ENCODE measurements at places on chromosomes 7 and 10.

DNA sequence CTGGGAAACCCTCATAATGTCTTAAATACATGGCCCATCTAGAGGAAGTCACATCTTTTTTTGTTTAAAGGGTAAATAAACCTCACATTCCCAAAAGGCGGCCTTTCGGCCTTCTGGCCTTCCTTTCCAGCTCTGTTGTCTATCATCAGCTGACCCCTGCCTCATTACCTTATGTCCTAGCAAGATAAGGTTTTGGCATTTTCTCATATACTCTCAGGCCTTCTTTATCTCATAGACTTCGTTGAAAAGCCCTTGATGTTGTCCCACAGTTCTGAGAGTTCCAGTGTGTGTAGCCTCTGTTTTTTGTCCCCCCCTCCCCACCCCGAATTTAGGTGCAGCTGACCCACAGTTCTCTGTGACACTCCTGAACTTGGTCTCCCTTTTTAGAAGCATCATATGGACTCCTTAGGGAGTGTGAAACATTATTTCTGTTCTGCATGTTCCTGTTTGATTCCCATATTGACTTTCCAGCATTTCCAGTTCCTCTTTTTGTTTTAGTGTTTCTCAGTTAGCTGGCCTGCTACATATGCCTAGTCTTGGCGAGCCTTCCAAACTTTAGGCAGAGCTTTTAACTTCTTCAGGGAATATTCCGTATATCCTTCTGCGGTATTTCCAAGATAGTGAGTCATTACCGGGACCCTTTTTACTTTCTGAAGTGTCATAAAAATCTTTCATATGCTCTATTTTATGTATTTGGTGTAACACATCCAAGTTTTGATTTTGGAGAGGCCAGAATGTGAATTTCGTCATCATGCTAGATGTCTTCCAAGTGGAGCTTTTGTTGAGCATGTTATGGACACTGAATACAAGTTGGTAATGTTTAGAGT is 138.5 kb downstream of the LRRC4 start:
- no peak for DNase-seq

GRCh38 chr7:145633513-145633912 is 483.1 kb upstream of the CNTNAP2 start:
- no peak for DNase-seq

GRCh38 chr7:101121991-101122932 is 4.6 kb upstream of the SERPINE1 start:
- no peak for DNase-seq

GRCh38 chr10:129766611-129767550 is 197.2 kb downstream of the EBF3 start:
- DNase-seq, result no peak

GRCh38 chr10:19169684-19170083 is 121.1 kb downstream of the MALRD1 start:
- DNase-seq, result no peak

- DNase-seq, result no peak
Observed at GRCh38 chr7:142313528-142313927, 55.7 kb upstream of the PRSS58 start.

- DNase-seq, result no peak
Observed at GRCh38 chr7:1597066-1597760, 27.4 kb upstream of the PSMG3 start.

- no peak for DNase-seq
Observed at GRCh38 chr7:358352-358751, 68.4 kb downstream of the FOXL3 start.

GRCh38 chr7:97731736-97732564 is at the start of gene TAC1:
TAC1 (plus strand) TSS chr7:97732086; CDS start chr7:97732613, 527 bp downstream.
- no peak for DNase-seq

- no peak for DNase-seq
Observed at GRCh38 chr10:34024282-34024681, 689.8 kb upstream of the NRP1 start.

- no peak for DNase-seq
Observed at GRCh38 chr7:49245062-49245461, 320.7 kb downstream of the CDC14C start.

GRCh38 chr10:116241642-116242410 is 31.2 kb downstream of the GFRA1 start:
- DNase-seq, result no peak

DNA sequence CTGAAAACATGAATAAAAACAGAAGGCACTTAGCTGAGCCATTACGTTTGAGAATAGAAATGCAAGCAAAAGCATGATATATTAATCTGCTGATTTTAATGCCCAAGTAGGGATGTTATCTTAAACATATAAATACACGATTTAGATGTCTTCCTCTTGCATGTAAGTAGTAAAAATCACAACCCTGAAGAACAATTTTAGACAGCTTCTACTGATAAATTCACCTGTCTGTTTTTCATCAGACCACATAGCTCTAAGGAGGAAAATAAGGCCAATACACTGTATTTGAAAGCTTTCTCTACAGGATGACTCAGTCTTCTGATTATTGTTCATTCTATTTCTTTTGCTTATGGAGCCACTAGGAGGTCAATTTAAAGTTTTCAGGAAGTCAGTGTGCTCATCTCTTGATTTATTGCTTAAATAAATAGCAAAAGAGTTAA is 210.9 kb upstream of the CHRM2 start:
- DNase-seq, result no peak

DNA sequence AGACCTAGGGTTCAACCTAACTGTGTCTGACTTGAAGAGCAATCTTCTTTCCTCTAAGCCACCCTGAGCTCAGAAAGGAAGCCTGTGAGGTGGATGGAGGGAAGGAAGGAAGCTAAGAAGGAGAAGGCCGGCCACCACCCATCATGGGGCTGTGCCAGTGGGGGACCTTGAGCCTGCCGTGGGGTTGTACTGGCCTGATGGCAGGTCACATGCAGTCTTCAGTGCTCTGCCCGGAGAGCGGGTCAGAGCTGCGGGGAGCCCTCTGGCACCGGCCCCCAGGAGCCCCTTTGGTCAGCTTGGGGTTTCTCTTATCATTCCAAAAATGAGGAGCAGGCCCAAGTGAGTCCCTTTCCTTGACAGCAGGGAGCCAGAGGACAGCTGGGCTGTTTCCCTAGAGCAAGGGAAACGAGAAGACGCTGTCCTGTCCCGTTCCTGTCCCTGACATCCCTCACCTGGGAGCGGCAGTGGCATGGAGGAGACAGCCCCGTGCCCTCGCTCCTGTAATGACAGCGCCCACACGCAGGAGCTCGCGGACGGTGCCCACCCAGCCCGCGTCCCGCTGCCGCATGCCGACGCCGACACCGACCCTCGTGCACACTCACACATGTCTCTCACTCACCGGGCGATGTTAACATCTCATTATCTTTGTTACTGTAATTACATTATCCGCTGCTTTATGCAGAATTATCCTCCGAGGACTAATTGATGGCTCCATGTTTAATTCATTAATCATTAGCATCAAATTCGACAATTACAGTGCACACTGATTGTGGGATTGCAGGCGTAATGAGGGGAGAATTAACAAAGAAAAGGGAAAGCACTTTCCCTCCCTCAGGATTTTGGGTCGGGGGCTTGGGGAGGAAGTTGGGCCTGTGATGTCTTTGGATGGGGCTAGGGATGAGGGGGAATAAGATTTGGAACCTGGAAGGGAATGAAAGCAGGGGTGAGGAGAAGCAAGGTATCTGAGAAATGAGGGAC is 31.3 kb downstream of the GBX1 start:
- no peak for DNase-seq

GRCh38 chr10:101007915-101008822 is 8.6 kb downstream of the LZTS2 start:
- DNase-seq, result no peak

GRCh38 chr10:45058992-45059561 is 58.4 kb downstream of the ZNF22 start:
- DNase-seq, result no peak

All from stimulated activated CD4-positive, alpha-beta T cell treated with anti-CD3 and anti-CD28 coated beads, Interleukin-12 subunit alpha, Interleukin-12 subunit beta, amount 100 ng/mL, for 48 hours (primary cell).